ENCODE measurements at places on chromosomes 16 and 17.

- no peak for DNase-seq
Observed at GRCh38 chr16:80627108-80627507, 86.3 kb downstream of the DYNLRB2 start.

DNA sequence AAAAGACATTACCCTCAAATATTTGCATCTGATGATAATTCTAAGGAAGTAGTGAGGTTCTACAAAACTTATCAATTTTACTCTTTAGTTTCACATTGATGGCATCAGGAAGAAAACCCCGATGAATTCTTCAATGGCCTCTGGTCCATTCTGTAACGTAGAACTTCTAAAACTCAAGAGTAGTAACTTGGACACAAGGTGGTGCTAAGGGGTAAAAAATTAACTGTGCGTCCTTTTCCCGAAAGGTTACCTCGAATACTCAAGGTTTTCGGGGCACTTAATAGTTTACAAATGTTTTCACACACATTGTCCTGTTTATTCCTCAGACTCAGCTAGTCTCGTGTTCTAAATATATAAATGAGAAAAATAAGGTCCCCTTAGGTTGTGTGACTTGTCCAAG, 517.3 kb upstream of the ZFHX3 start:
- no peak for DNase-seq

GRCh38 chr17:74877592-74878548, 5.1 kb upstream of the FDXR start:
- DNase-seq, result no peak

- no peak for DNase-seq
Observed at GRCh38 chr17:42453439-42453838, 5.2 kb upstream of the ATP6V0A1 start.

GRCh38 chr17:67829331-67829730, 4.0 kb downstream of the BPTF start:
- DNase-seq, result no peak

- DNase-seq, result peak; percentile 27
Observed at GRCh38 chr17:32350666-32351418, 885 bp downstream of the ZNF207 start.

DNA sequence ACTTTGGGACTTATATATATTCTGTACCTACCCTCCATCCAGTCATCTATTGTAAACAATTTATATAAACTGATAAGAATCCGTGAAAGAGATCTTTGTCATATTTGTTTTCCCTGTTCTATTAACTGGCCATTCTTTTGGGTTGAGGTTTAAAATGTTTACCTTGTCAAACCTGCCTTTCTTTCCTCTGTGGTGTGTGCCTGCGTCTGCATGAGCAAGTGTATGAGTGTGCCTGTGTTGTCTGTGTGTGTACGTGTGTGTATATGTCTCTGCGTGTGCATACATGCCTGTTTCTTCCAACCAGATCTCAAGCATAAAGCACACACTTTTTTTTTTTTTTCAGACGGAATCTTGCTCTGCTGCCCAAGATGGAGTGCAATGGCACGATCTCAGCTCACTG, 201.5 kb downstream of the C16orf95 start:
- no peak for DNase-seq

- DNase-seq, result no peak
Observed at GRCh38 chr16:86436466-86437185, 73.7 kb upstream of the FOXF1 start.

DNA sequence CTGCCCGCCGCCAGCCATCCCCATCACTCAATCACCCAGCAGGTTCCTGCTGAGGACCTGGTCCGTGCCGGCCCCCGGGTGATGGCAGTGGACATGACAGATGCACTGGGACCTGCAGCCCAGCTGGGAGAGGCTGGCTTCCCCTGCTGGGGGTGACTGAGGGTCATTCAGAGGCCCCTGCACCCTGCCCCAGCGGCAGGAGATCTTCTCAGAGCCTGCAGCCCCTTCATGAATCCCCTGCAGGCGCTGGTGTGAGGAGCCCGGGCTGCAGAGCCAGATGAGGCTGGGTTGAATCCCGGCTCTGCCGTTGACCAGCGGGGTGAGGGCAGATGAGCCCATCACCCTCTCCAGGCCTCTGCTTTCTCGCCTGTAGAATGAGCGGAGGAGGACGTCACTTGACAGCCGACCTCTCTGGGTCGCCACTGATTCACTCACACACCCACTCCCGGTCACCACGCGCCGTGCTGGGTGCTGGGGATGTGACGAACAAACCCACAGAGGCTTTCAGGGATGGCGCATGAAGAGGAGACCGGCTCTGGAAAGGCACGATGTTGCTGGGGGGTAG, 95.2 kb upstream of the CIBAR2 start:
- no peak for DNase-seq

DNA sequence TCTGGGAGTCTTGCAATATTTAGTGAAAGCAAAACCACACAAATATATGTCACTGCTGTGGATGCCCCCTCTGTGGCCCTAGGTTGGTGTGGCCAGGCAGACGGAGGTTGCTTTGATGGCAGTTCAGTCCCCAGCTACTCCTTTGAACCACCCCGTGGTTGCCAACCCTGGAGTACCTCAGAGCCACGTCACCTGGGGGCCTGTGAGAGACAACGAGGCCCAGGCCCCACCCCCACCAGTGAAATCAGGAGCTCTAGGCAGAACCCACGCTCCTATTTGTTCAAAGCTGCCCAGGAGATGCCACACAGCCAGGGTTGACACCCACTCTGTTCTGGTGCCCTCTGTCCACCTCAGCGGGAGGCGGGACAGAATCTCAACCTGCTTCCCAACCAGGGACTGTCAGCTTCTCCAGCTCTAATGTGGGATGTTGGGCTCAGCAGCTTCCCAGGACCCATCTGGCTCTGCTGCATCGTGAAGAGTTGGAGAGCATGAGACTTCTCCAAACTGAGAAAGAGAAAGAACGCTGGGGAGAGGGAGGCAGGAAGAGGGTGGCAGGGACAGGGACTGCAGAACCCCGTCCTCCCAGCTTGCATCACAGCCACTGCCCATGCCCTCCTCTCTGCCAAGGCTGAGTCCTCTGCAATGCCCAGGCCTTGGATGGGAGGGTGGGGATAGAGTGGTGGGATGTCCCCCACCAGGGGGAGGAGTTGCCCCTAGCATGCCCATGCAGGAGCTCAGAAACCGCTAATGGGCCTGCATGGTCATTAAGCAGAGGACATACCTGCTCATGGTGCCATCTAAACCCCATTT, 81.8 kb downstream of the C16orf78 start:
- DNase-seq, result no peak

DNA sequence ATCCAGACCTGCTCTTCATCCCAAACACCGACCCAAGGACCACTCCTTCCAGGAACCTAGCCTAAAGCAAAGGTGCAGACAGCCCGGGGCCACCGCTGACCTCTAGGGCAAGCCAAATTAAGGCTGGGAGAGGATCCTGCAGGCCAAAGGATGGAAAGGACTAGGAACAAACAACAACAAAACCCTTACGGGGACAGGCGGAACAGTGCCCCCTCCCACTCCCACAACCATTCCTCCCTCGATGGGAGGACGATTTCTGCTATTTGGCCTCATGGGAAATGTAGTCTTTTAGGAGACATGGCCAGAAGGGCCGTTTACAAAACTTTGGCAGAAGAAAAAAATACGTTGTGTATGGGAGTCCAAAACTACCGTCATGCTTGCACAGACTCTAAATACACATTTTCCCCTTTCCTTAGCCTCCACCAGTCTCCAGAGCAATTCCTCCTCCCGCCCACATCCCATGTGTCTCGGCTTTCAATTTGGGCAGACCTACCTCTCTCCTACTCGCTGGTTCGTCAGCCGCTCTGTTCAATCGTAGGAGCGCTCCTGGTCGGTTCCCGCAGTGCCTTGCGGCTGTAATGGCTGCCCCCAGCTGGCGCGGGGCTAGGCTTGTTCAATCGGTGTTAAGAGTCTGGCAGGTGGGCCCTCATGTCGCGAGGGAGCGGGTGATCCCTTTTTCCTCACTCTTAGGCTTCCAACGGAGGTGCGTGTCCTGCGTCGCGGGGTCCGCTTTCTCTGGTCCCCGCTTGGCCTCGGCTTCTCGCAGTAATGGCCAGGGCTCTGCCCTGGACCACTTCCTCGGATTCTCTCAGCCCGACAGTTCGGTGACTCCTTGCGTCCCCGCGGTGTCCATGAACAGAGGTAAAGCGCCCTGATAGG, at the start of gene ERAL1:
Gene ERAL1, plus strand, starts transcription at position 560 of the 879 bp plus-strand sequence. Its CDS starts 19 bp downstream, at position 579.
- peak; percentile 88 for DNase-seq

DNA sequence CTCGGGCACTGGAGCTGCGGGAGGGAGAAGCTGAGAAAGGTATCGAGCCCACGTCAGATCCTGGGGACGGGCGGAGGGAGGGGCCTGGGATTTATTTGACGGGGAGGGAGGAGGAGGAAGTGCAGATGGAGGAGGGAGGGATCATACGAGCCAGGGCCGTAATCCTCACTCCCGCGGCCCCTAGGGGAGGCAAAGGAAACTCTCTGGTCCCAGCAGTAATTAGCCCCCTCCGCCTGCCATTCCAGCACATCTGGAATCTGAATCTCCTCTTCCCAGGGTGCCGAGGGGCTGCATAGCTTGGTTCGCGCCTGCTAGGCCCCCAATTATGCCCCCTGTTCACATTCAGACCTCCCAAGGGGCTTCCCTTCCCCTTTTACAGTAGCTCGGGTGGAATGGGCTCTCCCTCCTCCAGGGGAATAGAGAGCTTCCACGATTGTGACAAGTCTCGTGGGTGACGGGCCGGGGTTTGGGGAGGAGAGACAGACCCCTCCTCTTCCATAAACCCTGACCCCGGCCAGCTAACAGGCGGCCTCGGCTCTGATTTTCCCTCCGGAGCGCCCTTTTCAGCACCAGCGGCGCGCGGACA, at the start of gene SEZ6L2:
Gene SEZ6L2, minus strand, starts transcription at position 35 of the 586 bp plus-strand sequence. CDS start 531 bp downstream, outside the sequence.
- peak; percentile 91 for DNase-seq

Data from NCI-H1694 treated with DMSO at 0.1 percent for 48 hours (cell line).